ENCODE measurements at places on chromosomes 4 and X.

GRCh38 chr4:25901030-25901430, 13.0 kb upstream of the SMIM20 start:
- DNase-seq, result no peak

GRCh38 chrX:79176028-79176427, 31.5 kb downstream of the GPR174 start:
- no peak for DNase-seq

- DNase-seq, result no peak
Observed at GRCh38 chr4:22238742-22239141, 277.1 kb downstream of the ADGRA3 start.

GRCh38 chrX:138996268-138996667, 284.8 kb upstream of the FGF13 start:
- DNase-seq, result no peak

- DNase-seq, result no peak
Observed at GRCh38 chr4:71411981-71412380, 73.2 kb downstream of the SLC4A4 start.

- no peak for DNase-seq
Observed at GRCh38 chr4:132026166-132026565, 1122.9 kb upstream of the PCDH10 start.

DNA sequence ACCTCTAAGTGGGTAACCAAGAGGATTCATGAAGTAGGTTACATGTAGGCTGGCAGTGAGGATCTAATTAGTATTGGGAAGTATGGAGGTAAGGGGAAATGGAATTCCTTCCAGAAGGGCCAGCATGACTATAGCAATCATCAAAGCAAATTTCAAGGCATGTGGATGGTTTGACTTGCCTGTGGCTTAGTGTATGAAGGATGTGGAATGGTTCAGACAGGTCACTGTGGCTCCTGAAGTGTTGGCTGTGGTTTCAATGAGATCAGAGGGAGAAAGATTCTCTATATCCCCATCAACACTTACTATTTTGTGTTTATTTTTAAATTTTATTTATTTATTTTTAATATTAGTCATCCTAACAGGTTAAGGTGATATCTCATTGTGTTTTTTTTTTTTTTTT, 121.6 kb upstream of the TBC1D9 start:
- no peak for DNase-seq

GRCh38 chrX:10474510-10474909, 145.9 kb downstream of the MID1 start:
- no peak for DNase-seq

DNA sequence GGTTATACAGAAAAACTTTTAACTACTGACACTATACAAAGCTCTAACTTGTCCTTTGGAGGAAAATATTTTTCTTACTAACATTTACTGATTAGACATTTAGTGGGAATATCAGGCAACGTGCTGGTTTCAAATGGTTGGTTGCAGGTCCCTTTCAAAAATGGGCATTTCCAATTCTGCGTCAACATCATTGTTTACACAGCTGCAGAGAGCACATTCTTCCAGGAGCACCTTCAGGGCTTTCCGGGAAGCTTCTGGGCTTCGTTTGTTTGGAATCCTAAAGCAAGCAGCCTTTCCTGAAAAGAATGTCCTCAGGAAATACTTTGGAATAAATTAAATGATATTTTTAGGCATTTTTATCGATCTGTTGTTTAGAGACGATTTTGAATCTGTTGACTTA, 289.7 kb downstream of the TRIML1 start:
- DNase-seq, result no peak

- no peak for DNase-seq
Observed at GRCh38 chr4:6078560-6078959, 60.3 kb upstream of the C4orf50 start.

DNA sequence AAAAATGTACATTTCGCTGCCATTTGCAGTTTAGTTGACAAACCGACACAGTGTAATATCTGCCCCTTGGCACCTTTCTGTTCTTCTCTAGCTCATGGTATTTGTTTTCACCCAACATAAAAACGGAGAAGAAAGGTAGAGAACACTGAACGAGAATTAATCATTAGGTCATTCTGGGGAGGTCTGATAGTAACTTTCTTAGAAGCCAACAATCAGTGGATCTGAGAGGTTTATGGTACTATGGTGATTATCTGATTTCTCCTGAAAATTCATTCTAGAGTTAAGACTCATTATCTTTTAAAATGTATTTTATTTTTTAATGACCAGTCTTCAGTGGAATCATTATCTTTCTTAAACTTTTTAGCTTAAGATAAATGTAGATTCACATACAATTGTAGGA, 8.5 kb downstream of the RAPGEF2 start:
- DNase-seq, result no peak

DNA sequence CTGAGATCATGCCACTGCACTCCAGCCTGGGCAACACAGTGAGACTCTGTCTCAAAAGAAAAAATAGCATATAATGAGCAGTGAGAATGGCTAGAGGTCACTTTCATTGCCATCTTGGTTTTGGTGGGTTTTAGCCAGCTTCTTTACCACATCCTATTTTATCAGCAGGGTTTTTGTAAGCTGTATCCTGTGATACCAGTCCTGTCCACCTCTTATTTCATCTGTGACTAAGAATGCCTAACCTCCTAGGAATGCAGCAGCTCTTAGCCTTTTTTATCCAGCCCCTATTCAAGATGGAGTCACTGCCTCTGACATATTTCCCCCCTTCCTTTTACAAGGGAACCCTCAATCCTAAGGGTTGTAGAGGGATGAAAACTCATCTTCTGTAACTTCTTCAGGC, 26.1 kb upstream of the IGFBP7 start:
- no peak for DNase-seq

DNA sequence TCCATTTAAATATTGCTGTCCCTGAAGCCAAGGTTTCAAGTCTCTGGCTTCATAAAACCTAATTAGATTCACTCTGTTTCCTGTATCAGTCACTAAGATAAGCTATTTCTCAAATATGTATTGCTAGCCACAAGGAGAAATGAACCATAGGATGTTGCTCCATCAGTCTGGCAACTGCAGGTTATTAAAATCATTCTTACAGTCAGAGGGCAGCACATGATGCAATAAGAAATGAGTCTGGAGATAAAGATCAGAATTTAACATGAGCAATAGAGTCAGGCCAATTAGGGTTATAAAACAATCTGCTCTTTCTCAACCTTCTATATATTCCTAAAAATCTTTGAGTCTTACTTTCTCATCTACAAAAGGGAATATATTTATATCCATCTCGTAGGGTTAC, 7.2 kb downstream of the PRKG2 start:
- no peak for DNase-seq

GRCh38 chrX:123331349-123331748, 147.3 kb downstream of the GRIA3 start:
- DNase-seq, result no peak

GRCh38 chr4:155026715-155027114, 181.7 kb upstream of the NPY2R start:
- no peak for DNase-seq

DNA sequence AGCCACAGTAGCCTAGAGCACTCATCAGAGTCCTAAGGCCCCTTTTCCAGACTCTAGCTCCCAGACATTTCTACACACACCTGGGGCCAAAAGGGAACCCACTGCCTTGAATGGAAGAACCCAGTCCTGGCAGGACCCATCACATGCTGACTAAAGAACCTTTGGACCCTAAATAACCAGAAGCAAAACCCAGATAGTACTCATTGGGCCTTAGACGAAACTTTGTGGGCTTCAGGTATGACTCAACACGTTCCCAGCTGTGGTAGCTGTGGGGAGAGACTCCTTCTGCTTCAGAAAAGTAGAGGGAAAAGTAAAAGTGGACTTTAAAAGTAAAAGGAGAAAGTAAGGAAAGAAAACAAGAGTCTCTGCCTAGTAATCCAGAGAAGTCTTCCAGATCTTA, 311.5 kb downstream of the OPHN1 start:
- DNase-seq, result no peak

GRCh38 chrX:19949340-19949739, 41.5 kb downstream of the BCLAF3 start:
- DNase-seq, result no peak

DNA sequence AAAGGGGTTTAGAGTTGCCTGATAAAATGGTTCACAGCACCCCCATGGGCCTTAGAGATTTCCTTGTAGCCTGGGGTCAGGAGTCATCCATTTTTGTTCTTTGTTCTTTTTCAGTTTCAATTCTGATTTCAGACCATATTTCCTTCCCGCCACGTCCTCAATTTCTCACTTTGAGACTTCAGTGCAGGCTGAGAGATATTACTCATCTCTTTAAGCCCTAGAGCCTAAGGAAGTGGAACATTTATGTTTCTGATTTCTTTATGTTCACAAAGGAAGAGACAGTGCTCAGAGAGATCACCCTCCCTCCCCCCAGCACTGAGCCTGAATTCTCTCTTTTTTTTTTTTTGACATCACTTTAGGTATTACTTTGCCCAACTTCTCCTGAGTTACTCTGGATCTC, 56.3 kb downstream of the MSN start:
- peak; percentile 64 for DNase-seq

DNA sequence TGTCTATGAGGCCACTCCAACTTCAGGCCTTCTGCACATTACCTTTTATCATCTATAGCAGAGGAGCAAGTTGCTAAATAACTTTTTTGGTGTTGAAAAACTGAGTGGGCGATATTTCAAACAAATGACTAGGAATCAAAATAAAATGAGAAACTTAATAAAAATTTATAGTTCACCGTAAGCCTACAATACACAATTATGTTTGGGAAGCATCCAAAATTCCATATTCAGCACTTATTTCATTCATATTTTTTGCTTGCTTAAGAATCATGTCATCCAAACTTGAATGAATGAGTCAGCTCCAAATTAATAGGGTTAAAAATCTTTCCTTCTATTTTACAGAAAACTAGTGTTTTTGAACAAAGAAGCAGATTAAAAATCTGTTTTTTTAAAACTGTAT, 119.1 kb downstream of the SH3RF1 start:
- no peak for DNase-seq

- DNase-seq, result no peak
Observed at GRCh38 chrX:74117962-74118902, 185.7 kb upstream of the ZCCHC13 start.

DNA sequence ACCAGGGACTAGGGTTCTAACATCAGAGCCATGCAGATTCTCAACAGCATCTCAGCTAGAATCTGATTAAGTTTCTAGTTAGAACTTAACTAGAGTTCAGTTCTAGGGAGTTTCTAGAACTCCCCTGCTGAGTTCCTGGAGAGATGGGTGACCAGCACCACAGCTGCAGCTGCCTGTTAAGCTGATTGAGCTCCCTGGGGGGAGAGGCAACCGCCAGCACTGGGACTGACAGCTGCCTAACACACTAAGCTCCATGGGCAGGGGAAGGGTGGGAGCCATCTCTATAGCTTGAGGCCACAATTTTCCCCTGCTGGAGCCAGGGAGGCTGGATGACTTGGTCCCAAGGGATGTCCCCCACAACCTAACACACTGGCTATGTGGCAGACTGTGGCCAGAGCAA, 84.2 kb downstream of the CHIC1 start:
- DNase-seq, result no peak

- DNase-seq, result no peak
Observed at GRCh38 chrX:125709074-125709473, 389.4 kb downstream of the TEX13C start.

GRCh38 chr4:112214390-112215264, 17.0 kb upstream of the AP1AR start:
- DNase-seq, result no peak

DNA sequence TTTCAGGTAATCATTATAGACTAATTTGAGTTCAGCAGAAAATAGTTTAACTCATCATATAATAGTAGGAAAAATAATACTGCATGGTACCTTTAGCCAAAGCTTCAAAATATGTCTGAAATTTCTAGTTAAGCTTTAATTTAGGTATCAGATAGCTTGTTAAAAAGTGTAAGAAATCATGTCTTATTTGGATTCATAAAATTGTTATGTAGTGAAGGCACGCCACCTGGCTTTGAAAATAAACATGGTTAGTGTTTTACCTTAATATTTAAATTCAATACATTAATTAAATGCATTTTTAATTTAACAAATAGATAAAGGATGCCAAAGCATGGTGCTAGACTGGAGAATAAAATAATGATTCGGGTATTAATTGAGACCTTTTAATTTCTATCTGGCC, 211.4 kb downstream of the FSTL5 start:
- no peak for DNase-seq

DNA sequence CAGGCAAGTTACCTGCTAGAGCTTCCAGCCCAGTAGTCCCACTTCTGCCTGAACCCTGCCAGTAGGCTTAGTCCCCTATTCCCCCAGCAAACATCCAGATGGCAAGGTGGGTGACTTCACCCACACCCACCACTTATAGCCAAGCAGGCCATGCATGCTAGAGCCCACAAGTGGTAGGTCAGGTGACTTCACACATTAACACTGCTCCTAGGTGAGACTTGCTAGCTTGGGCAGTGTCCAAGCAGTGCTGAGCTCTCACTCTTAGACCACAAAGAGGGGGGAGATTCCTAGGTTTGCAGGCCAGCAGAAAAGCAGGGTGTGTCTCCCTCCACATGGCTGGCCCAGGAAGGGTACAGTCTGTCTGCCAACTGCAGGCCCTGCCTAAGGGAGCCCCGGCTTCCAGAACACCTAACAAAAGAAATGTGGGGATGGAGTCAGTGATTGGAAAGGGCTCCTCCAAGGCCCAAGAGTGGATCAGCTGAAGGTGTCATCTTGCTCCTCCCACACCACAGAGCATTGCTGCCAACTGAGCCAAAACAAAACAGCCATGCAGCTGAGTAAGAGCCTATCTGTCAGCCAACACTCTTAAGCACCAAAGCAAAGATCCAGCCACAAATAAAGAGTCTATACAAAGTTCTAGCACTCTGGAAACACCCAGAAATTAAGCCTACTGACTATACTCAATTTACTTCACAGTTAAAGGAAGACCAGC, 158.1 kb upstream of the USP38 start:
- DNase-seq, result no peak
